AML-193 (cell line): ENCODE measurements at places on chromosomes 3 and 15.
A peak's percentile ranks its signal among the peaks of the same experiment; 100 is the strongest.

DNA sequence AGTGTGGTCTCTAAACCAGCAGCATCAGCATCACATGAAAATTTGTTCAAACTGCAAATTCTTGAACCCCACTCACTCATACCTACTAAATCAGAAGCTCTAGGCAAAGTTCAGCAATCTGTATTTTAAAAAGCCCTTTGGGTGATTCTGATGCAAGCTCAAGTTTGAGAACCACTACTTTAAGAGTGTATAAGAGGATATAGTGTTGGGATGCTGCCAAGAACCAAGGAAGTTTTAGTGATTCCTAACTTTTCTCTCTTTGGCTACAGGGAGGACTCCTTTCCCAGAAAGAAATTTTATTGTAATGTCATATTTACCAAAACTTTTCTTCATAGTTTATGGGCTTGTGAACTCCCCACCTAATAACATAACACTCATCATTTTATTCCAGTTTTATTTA is 422.2 kb downstream of the TBC1D5 start:
- DNase-seq: no peak

DNA sequence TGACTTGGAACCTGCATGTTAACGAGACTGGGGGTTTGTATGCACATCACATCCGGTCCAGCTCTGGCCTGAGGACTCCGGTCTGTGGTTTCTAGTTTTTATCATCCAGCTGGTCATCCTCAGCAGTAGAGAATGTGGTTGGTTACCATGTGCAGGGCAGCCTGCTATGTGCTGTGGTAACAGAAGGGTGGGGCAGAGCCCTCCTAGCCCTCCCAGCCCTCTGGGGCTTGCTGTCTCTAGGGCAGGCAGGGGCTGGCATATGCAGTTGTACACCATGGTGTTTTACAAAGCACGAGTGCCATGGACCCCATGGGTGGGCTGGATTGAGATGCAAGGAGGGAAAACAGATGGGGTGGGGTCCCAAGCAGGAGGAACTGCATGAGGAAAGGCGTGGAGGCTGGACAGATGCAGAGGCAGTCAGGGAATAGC is 70.2 kb downstream of the APBA2 start:
- peak; percentile 4 for DNase-seq

- no peak for DNase-seq
Observed at GRCh38 chr15:68638953-68639515, 60.2 kb downstream of the CORO2B start.

- no peak for DNase-seq
Observed at GRCh38 chr3:197023241-197023997, 6.2 kb downstream of the MELTF start.

GRCh38 chr15:79130535-79131130 is 40.1 kb upstream of the RASGRF1 start:
- no peak for DNase-seq

GRCh38 chr3:185696039-185696438 is 109.9 kb downstream of the SENP2 start:
- DNase-seq: no peak

GRCh38 chr3:159455741-159456181 is 532.9 kb upstream of the IL12A start:
- no peak for DNase-seq

- no peak for DNase-seq
Observed at GRCh38 chr3:192080336-192080735, 619.4 kb downstream of the PYDC2 start.

DNA sequence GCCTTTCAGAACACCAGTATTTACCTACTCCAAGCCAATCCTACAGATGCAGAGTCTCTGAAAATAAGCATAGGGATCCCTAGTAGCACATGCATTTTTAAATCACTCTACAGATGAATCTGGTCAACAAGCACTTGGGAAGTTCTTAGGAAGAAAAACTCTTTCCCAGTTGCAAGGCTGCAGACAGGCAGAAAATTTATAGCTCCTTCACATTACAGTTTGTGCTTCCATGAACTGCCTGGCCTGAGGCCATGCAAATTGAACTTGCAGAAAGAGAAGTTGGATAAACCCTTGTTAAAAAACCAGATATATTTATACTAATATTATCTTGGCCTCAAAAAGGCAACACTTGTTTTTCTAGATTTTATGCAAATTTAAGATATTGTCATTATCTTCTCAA is 256.9 kb downstream of the EPHA3 start:
- no peak for DNase-seq

- peak; percentile 26 for DNase-seq
Observed at GRCh38 chr15:90086868-90087268, 15.4 kb downstream of the IDH2 start.

GRCh38 chr3:30400926-30401325 is 205.5 kb upstream of the TGFBR2 start:
- no peak for DNase-seq

GRCh38 chr3:110938629-110939028 is 133.0 kb upstream of the NECTIN3 start:
- no peak for DNase-seq

DNA sequence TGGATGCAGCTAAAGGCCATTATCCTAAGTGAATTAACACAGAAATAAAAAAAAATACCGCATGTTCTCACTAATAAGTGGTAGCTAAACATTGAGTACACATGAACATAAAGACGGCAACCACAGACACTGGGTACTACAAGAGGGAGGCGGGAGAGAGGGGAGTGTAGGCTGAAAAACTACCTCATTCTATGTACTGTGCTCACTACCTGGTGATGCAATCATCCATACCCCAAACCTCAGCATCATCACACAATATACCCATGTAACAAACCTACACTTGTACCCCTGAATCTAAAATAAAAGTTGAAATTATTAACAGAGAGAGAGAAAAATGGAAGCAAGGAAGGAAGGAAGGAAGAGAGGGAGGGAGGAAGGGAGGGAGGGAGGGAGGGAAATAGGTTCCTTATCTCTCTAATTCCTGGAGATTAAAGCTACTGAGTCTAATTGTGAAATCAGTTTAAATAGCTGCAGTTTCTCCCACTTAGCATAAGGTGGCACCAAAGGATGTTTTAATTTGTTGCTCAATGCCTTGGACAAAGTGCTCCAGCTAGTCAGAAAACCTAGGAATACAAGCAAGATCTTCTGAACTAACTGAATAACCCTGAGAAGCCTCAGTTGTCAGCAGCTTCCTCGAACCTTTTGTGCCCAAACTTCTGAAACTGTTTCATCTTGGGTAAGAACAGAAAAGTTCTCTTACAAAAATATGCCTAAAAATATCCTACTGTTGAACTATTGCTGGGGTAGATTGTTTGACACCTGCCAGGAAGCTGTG is 79.4 kb upstream of the ATP11B start:
- DNase-seq: peak; percentile 84

- peak; percentile 94 for DNase-seq
Observed at GRCh38 chr3:194633349-194634004, at the start of gene TMEM44. Gene TMEM44 (minus strand): TSS chr3:194633419. CDS start chr3:194633215, 204 bp downstream.

- no peak for DNase-seq
Observed at GRCh38 chr3:132342610-132343009, 25.4 kb downstream of the ACP3 start.

- DNase-seq: no peak
Observed at GRCh38 chr15:41798607-41799487, 24.6 kb downstream of the MAPKBP1 start.

- no peak for DNase-seq
Observed at GRCh38 chr3:38560996-38561717, 65.0 kb downstream of the EXOG start.

DNA sequence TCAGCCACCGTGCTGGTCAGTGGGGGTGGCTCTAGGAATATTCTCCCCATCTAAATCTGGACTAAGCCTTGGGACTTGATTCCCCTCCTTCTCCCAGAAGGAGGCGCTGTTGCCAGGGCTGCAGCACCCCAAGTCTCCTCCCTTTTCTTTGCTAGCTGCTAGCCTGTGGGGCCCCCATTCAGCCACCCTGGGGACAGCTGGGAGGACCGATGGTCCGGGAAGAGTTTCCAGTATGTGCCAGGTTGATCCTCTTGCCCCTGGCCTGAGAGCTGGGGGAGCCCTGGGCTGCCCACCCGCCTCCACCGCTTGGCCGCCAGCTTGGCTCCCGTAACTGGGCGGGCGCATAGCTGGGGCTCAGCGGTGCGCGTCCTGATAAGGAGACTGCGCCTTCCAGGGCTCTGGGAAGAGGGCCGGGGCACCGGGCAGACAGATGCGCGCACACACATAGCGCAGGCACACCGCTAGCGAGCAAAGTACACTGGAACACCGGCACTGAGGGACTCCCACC is 4.2 kb downstream of the SMAD6 start:
- DNase-seq: no peak

GRCh38 chr15:73888224-73889041 is 15.1 kb downstream of the TBC1D21 start:
- no peak for DNase-seq

DNA sequence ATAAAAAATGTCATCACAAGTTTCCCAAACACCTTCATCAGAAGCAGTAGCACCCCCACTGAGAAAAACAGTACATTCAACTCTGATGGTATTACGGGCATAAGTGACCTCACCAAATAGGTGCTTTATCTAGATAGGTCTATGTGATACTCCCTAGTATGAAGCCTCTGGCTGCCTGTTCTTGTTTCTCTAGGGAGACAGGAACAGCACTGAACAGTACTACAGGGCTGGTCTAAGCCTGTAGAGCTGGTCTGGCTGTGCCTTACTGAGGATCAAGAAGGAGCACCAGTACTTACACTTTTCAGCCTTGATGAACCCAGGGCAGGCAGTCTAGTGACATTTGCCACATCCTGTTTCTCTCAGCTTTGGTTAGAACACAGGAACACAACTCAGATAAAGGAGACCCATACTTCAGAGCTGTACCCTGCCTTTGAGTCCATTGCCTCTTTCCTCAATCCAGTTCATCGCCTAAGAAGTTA is 35.9 kb downstream of the OXNAD1 start:
- no peak for DNase-seq

DNA sequence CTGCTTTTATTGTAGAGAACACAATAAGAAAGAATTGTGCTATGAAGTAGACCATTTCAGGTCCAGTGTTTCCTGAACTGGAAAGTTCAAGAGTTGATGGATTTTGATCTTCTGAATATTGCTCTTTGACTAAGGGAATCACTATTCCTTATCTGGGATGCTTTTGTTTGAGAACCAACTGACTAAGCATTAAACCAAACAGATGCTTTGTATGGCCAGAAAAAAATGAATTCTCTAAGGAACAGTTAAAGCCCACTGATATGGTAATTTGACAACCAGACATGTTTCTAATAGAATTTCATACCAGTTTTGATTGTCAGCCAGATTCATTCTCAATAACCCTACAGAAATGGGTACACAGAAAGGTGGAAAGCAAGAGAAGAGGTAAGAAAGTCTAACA is 67.5 kb upstream of the CADPS start:
- no peak for DNase-seq

DNA sequence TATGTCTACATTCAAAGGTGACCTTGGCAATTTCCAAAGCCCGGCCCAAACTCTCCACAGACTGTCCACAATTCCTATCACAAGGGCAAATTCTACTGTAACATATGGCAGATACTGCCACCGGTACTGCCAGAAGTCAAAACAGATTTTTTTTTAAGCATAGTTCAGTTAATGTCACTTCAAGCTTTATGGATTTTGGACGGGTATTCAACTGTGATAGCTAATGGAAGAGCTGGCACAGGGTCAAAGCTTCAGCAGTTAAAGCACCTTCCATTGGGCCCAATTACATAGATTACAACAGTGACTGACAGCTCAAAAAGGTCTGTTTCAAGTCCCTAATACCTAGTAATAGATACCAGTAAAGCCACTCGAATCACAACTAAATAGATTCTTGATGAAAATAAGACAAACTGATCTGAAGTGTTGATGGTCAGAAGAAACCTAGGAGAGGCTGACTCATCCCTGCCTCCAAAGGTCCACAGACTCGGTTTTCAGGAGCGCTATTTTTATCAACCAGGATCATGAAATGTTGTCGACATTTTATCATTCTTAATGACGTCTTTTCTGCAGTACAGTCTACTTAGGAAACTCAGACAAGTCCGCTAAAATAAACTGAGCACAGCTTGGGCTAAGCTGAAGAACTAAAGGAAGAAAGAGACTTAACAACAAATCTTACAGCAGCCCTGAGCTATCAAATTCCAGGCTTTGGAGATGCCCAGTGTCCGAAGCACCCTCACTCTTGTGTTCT is 38.7 kb downstream of the ANXA2 start:
- DNase-seq: no peak

- DNase-seq: no peak
Observed at GRCh38 chr3:17129556-17129955, 244.8 kb downstream of the PLCL2 start.

DNA sequence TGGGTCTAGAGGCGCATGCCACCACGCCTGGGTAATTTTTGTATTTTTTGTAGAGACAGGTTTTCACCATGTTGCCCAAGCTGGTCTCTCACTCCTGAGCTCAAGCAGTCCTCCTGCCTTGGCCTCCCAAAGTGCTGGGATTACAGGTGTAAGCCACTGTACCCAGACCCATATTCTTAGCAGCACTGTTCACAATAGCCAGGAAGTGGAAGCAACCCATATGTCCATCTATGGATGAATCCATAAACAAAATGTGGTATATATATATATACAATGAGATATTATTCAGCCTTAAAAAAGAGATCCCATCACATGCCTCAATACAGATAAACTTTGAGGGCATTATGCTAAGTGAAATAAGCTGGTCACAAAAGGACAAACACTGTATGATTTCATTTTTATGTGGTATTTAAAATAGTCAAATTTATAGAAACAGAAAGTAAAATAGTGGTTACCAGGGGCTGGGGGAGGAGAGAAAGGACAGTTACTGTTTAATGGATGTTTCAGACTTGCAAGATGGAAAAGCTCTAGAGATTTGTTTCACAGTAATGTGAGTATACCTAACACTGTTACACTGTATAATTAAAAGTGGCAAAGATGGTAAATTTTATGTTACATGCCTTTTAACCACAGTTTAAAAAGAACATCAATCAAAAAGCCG is 35.7 kb upstream of the GRAMD1C start:
- DNase-seq: no peak

- no peak for DNase-seq
Observed at GRCh38 chr3:16239086-16239770, 25.5 kb downstream of the DPH3 start.

DNA sequence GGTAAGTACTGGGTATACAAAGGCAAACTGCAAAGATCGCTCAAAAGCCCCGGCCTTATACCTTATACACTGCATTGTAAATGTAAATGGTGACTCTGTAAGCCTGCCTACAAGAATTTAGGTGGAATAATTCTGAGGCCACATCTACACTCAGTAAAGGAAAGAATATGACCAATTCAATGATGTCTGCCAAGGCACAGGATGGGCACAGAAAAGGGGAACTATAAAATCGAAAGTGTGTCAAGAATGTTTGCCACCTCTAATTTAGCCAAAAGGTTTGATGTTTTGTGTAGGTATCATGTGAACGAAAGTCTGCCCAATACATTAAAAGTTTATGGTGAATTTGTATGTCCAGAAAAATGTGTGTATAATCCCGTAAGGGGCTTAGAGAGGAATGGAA is 96.1 kb downstream of the FOXP1 start:
- DNase-seq: peak; percentile 71

- DNase-seq: no peak
Observed at GRCh38 chr3:112761062-112761638, 85.5 kb downstream of the CD200R1L start.

- no peak for DNase-seq
Observed at GRCh38 chr15:62756326-62756994, 286.1 kb upstream of the TPM1 start.
